Neural crest cell (in vitro differentiated cells): ENCODE measurements at places on chromosomes 7 and 10. TPM values are rescaled to one million over a fixed set of nuclear protein-coding genes. Genes with fewer than 3 reads are reported as not detected.

ODAD2 gene
- 4.1 and 6.6 TPM in 2 replicates for total RNA-seq

FGFBP3 gene
- total RNA-seq, result 413 and 420 TPM in 2 replicates

PNLIP gene
- total RNA-seq, result not detected in 2 replicates

GRCh38 chr10:131851346-131851745 lies 49.5 kb upstream of the PPP2R2D start:
- DNase-seq, result no peak

DNA sequence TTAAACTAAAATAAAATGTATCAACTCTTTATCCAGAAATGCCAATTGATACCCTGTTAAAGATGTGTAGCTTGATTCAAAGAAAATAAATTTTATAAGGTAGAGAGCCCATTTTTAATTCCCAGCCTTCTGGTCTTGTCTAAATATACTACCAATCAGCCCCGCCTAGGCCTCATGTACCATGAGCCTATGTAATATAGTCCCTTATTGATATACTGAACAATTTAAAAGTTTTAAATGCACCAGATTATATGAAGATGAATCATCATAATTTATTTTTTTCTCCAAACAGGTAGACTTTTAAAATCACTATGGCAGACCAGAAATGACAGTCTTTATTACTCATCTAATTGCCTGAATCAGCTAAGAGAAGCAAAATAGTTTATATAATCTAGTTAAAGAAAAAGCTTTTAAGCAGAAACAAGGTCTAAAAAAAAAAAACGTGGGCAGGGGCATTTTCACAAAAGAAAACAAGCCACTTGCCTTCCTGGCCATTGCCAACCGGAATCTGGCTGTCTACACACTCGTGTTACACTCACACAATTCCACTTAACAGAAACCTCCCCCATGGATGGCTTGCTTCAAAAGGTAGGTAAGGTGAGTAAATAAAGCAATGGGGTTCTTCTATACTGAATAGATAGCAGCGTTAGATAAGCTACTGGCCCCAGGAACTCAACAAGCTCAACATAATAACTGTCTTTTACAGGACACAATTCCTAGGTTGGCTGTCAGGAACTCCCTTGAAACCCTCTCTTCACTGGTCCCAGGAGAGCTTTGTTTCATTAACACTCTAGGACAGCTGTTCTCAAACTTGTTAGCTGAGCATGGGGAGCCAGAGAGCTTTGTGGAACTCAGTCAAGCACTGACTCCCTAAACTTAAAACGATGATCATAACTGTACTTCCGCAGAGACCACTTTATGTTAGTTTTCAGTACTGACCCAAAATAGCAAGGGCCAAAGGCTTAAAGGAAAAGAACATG lies 37.2 kb downstream of the RAPGEF5 start:
- no peak for DNase-seq

GRCh38 chr7:69782917-69783684 lies 184.8 kb downstream of the AUTS2 start:
- no peak for DNase-seq

DNA sequence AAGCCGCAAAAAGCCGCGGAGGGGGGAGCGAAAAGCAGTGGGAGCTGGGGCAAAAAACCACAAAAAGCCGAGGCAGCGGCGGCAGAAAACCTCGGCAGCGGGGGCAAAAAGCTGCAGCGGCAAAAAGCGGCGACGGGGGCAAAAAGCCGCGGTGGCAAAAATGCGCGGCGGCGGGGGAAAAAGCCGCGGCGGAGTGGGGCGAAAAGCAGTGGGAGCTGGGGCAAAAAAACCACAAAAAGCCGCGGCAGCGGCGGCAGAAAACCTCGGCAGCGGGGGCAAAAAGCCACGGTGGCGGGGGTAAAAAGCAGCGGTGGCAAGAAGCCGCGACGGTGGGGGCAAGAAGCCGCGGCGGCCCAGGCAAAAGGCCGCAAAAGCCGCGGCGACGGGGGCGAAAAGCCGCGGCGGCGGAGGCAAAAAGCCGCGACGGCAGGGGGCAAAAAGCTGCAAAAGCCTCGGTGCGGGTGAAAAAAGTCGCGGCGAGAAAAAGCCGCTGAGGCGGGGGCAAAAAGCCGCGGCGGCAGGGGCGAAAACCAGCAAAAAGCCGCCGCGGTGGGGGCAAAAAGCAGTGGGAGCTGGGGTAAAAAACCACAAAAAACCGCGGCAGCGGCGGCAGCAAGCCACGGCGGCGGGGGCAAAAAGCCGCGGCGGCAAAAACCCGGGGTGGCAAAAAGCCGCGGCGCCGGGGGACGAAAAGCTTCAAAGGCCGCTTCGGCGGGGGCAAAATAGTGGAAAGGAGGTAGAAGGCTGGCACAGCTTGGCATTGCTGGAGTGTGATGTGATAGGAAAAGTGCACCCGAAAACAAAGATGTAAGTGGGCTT lies 135.9 kb downstream of the ZNF92 start:
- no peak for DNase-seq

GRCh38 chr10:7819121-7819460 lies 786 bp downstream of the TAF3 start:
- peak; percentile 13 for DNase-seq
